ENCODE measurements at places on chromosomes 3 and 15. TPM values are rescaled to one million over a fixed set of nuclear protein-coding genes. Genes with fewer than 3 reads are reported as not detected.

C3orf33 gene
- 1.7 TPM for total RNA-seq

ANKRD34C gene
- not detected for total RNA-seq

ALDH1A2 gene
- not detected for total RNA-seq

BFSP2 gene
- total RNA-seq, result not detected

CCDC9B gene
- total RNA-seq, result 1.6 TPM

PLA2G4B gene
- 9.4 TPM for total RNA-seq

CSPG5 gene
- 0.16 TPM for total RNA-seq

CLSTN2 gene
- not detected for total RNA-seq

STRA6 gene
- total RNA-seq, result 0.14 TPM

ANKRD63 gene
- not detected for total RNA-seq

ACP3 gene
- not detected for total RNA-seq

SOX2 gene
- not detected for total RNA-seq

ITGB5 gene
- 1.5 TPM for total RNA-seq

FES gene
- 91.4 TPM for total RNA-seq

RAP2B gene
- total RNA-seq, result 12.4 TPM

MRPL46 gene
- total RNA-seq, result 24.1 TPM

PLCL2 gene
- total RNA-seq, result 20.5 TPM

VILL gene
- total RNA-seq, result 13.8 TPM

IL1RAP gene
- total RNA-seq, result 13.6 TPM

PLSCR5 gene
- not detected for total RNA-seq

TRH gene
- total RNA-seq, result not detected

CHCHD6 gene
- total RNA-seq, result 19.7 TPM

RNF168 gene
- 48.4 TPM for total RNA-seq

TF gene
- 0.47 TPM for total RNA-seq

CCR8 gene
- 0.36 TPM for total RNA-seq

XCR1 gene
- total RNA-seq, result not detected

REC114 gene
- not detected for total RNA-seq

CDCP1 gene
- total RNA-seq, result 0.41 TPM

ENTPD3 gene
- total RNA-seq, result not detected

LMAN1L gene
- total RNA-seq, result 1.1 TPM

AADACL2 gene
- total RNA-seq, result not detected

ZPLD1 gene
- not detected for total RNA-seq

IL17RB gene
- 0.18 TPM for total RNA-seq

HDAC11 gene
- total RNA-seq, result 3.7 TPM

GADL1 gene
- total RNA-seq, result not detected

LRRC49 gene
- total RNA-seq, result not detected

CX3CR1 gene
- total RNA-seq, result 0.23 TPM

PARP15 gene
- total RNA-seq, result 23.5 TPM

CHDH gene
- total RNA-seq, result 0.47 TPM

CAV3 gene
- total RNA-seq, result not detected

CCDC191 gene
- total RNA-seq, result 4.0 TPM

EDEM1 gene
- total RNA-seq, result 200 TPM

USP4 gene
- total RNA-seq, result 92.8 TPM

Data from activated naive CD4-positive, alpha-beta T cell treated with anti-CD3 and anti-CD28 coated beads, Interleukin-2, amount 50 U/mL, for 72 hours (primary cell).